Gastroesophageal sphincter (tissue), 4 donors: ENCODE measurements at places on chromosomes 2 and 18.

- no peak for ATAC-seq
Observed at GRCh38 chr2:36270758-36271157, 84.8 kb upstream of the CRIM1 start.

DNA sequence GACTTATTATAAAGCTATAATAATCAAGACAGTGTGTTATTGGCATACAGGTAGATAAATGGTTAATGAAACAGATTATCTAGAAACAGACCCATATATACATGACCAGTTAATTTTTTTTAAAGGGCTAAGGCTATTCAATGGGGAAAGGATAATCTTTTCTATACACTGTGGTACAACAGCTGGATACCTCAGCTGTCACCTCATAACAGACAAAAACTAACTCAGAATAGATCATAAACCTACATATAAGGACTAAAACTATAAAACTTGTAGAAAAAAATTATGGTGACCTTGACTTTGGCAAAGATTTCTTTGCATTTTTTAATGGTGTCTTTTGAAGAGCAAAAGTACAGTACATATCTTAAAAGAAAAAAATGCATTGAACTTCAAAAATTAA is 30.2 kb downstream of the MAP3K2 start:
- no peak for ATAC-seq

GRCh38 chr2:9199716-9200632 is 6.6 kb upstream of the ASAP2 start:
- no peak for ATAC-seq

DNA sequence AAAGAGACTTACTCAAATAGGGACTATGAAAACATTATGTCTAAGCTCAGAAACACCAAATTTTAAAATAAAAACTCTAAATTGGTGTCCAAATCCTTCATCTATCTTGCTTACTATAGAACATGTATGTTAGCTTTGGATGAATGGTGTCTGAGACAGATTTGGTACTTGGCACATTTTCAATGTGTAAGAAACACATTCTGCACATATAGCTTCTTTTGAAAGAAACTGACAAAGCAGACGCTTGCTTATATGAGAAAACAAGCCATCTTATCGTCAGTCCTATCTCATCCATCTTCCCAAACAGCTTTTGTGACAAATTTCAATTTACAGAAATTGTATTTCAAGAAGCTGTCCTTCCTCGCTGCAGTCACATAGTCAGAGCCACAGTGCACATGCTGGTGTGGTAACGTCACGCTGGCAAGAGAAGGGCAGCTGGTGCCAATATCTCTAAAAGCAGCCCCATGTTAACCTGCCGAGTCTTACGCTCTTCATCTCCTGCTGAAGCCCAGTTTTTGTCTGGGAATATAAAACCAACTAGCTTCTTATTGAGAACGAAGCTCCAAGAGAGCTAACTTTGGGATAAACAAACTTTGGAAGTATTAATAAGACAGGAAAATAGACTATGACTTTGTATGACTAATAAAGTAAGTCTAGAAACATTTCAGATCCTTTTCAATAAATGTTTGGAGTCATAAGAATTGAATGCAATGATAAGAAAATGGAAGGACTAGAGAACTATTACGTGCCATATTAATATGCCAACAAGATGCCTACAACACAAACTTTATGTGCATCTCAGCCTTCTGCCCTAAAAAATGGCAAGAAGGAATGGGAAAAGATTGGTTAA is 74.9 kb upstream of the TFCP2L1 start:
- no peak for ATAC-seq

- no peak for ATAC-seq
Observed at GRCh38 chr2:95372845-95373244, 29.7 kb upstream of the FAHD2A start.

DNA sequence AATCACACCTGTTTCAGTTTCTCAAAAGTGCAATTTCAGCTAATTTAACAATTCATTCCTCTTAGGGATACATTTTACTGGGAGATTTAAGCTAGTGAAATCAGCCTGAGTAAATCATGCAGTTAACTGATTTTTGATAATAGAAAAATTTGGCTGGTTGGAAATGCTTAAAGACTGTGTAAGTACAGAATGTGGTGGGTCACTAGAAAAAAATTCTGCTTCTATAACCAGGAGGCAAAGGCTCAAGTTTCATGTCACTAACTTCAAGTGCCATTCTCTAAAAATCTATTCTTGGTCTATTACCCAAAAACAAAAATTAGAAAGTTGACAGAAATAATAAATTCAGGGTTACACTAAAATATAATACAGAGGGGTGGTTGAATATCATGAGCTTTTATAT is 271.3 kb downstream of the CCDC178 start:
- ATAC-seq = no peak

GRCh38 chr2:1653956-1654695 is 90.2 kb downstream of the PXDN start:
- ATAC-seq = no peak
